Activated CD4-positive, alpha-beta memory T cell treated with anti-CD3 and anti-CD28 coated beads for 36 hours (primary cell): ENCODE measurements at places on chromosomes 6 and 20.

- H3K4me3 ChIP-seq: no peak overlapping the region
- H3K27ac ChIP-seq: no peak overlapping the region
- peaks cover 15% of the 10 kb centered on the region for H3K36me3 ChIP-seq
- no peaks in the 10 kb centered on the region for H3K27me3 ChIP-seq
- H3K4me1 ChIP-seq: peaks cover 30% of the 10 kb centered on the region
- DNase-seq: no peak
Measured at GRCh38 chr20:20552076-20552475, 160.4 kb downstream of the RALGAPA2 start.

DNA sequence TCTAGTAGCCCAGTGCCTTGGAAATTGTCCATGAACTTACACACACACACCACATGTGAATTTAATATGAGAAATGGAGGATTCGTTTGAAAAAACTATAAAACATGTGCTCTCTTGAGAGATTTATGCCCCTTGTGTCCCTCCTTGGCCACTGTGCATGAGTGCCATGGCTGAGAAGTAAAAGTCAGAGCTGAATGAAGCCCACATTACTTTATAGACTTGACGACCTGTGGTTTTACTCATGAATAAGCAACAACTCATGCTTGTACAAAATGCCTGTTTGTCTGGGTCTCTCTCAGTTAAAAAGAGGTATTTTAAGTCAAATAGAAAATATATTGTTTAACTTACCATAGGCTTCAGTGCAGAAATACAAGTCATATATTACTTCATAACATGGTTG is 102.7 kb downstream of the KCNQ5 start:
- H3K36me3 ChIP-seq: no peaks in the 10 kb centered on the region
- no peaks in the 10 kb centered on the region for H3K27me3 ChIP-seq
- H3K4me1 ChIP-seq: no peaks in the 10 kb centered on the region
- no peak overlapping the region for H3K4me3 ChIP-seq

DNA sequence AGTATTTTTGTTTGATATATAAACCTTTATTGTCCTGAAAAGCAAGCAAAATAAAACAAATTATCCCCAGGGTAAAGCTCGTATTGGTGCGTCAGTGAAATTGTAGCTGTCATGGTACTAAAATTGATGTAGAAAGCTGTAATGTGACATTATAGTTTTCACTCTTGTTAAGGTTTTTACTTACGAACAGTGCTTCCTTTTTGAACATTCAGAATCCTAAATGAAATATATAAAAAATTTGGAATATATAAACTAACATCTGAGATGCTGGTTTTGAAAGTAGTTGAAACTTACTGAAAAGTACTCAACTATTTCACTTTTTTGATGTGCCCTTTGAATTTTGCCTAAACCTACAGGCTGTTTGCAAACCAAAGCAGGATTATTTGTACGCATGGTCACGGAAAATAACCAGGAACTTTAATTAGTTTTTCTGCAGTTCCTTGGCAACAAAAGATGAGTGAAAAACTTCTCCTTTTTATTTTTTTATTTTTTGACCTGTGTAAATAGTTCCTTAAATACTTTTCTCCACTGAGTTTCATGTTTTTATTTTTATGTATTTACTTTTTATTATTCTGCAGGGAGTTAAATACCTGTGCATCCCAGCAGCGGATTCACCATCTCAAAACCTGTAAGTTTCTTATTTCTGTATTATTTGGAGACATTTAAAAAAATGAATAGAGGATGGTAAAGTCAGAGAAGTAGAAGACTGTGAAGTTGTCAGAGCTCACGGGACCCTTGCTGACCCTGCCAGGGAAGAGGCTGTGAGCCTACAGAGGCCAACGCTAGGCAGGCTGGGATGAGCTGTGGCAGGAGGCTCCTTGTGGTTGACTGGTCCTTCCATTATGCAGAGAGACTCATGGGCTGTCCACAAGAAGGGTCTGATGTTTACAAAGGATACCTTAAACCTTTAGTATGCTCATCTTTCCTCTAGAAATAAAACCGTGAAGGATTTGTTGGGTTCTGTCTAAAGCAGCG is 42.5 kb downstream of the DUSP22 start:
- no peaks in the 10 kb centered on the region for H3K36me3 ChIP-seq
- peaks cover 30% of the 10 kb centered on the region for H3K4me1 ChIP-seq
- H3K27ac ChIP-seq: no peak overlapping the region
- H3K4me3 ChIP-seq: no peak overlapping the region
- no peak for DNase-seq
- H3K27me3 ChIP-seq: no peaks in the 10 kb centered on the region

GRCh38 chr20:12570371-12570770 is 438.4 kb upstream of the SPTLC3 start:
- H3K27me3 ChIP-seq: no peaks in the 10 kb centered on the region
- no peak for DNase-seq
- H3K4me1 ChIP-seq: no peaks in the 10 kb centered on the region
- no peak overlapping the region for H3K27ac ChIP-seq

DNA sequence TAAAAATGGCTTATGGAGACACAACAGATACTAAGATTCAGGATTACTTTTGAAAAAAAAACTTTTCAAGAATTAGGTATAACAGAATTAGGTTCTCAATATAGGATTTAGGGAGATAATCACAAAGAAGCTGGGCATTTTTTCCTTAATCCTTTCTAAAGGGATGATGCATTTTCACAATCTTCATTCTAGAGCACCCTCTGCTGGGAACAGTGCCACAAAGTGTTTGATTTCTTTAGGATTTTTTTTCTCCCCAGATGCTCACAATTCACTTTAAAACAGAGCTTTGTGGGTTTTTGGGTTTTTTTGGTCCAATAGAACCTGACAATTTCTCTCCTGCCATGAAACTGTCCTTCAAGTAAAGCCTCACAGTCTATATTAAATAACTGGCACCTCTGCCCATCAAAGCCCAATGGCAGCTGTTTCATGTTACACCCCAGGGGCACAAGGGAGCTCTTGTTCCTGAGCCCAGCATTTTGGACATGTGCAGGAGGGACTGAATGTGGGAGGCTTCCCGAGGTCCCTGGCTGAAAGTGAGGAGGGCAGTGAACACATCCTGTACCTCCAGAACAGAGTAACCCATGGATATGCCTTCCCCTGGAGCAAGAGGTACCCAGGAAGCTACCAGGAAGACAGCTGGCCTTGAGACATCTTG is 39.7 kb downstream of the PREP start:
- H3K4me1 ChIP-seq: peaks cover 22% of the 10 kb centered on the region
- no peak overlapping the region for H3K27ac ChIP-seq
- H3K36me3 ChIP-seq: peaks cover 51% of the 10 kb centered on the region
- DNase-seq: no peak
- no peaks in the 10 kb centered on the region for H3K27me3 ChIP-seq

GRCh38 chr6:146892283-146892612 is 293.5 kb downstream of the ADGB start:
- no peak overlapping the region for H3K27ac ChIP-seq
- DNase-seq: no peak
- H3K4me1 ChIP-seq: peaks cover 2% of the 10 kb centered on the region
- no peaks in the 10 kb centered on the region for H3K36me3 ChIP-seq
- peaks cover 10% of the 10 kb centered on the region for H3K27me3 ChIP-seq
- H3K4me3 ChIP-seq: no peak overlapping the region
